ENCODE measurements at places on chromosomes 16 and 17. TPM values are rescaled to one million over a fixed set of nuclear protein-coding genes. Genes with fewer than 3 reads are reported as not detected.

The SOX15 gene
- total RNA-seq = 7.0 TPM

The RHBDL1 gene
- 1.7 TPM for total RNA-seq

The CRHR1 gene
- not detected for total RNA-seq

The ACD gene
- 26.3 TPM for total RNA-seq

The GRB7 gene
- 21.2 TPM for total RNA-seq

DNA sequence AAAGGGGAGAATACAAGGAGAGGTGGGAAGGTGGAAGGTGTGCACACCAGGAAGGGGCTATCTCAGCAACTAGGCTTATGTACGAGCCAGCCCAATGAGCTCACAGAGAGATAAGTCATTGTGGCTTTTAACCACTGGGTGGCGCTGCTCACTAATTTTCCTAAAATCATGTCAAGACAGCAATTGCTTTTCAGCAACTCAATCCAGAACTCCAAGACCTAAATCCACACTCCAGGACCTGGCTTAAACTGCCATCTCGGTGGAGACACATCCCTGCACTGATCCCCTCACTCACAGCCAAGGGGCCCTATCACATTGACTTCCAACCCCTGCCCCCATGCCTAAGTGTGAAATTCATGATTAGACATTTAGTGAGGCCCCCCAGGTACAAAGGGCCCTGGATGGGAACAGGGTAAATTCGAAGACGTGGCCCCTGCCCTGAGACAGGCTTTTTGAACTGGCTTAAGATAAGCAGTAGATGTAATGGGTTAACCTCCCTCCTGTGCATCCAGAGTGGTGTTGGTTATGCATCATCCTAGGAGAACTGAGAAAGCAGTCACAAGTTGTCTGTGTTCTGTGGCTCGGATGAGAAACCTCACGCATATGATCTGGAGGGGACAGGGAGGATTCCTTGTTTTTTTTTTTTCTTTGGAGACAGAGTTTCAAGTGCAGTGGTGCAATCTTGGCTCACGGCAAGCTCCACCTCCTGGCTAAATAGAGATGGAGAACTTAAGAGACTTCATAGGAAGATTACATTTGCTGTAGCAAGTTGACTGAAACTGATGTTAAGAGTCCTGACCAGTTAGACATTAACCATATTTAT is 11.5 kb downstream of the CCL16 start:
- DNase-seq = peak; percentile 81

- no peak for DNase-seq
Measured at GRCh38 chr17:30720013-30720471, 104.5 kb downstream of the CRLF3 start.

GRCh38 chr17:35433075-35433894 is 985 bp upstream of the SLFN12 start:
- peak; percentile 88 for DNase-seq

DNA sequence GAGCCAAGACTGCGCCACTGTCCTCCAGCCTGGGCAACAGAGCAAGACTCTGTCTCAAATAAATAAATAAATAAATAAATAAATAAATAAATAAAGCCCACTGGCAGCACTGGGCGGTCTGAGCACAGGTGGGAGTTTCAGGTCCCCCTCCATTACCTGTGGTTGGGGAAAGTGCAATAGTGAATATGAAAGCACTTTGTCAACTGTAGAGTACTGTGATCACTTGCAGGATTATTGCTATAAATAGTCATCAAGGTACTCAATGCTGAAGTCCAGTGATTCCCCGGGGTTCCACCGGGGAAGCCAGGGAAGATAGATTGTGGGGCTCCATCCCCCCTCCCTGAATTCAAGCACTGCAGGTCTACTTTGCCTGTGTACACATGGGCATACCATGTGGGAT is 42.7 kb upstream of the CPNE2 start:
- no peak for DNase-seq

- DNase-seq = peak; percentile 3
Measured at GRCh38 chr16:49986351-49987124, 38.5 kb upstream of the CNEP1R1 start.

DNA sequence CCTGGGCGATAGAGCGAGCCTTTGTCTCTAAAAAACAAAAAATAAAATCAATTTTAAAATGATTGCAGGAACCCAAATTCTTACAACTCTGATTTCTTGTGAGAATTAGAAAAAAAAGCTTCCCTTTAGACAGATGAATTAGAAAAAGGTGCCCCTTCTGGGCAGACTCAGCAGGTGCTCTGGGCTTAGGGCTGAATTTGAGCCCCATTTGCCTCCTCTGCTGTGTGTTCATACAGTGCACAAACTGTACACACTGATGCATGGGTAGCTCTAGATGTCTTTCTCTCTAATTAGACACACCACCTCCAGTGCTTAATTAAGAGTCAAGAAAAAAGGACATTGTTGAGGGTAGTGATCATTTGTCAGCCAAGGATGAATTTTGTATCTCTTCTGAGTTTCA is 38.5 kb upstream of the NOL11 start:
- DNase-seq = no peak

DNA sequence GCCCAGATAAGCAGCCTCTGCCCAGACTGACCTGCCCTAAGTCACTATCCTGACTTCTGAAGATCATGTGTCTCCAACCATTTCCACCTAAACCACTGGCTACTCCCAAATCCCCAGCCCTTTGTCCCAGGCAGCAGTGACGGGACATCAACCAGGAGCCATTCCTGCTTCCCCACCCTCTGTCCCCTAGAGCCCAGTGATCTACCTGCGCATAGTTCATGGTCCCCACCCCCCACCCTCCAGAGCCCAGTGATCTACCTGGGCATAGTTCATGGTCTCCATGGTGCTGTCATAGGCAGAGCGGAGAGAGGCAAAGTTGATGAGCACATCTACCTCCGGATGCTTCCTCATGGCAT is 26.8 kb downstream of the ACLY start:
- DNase-seq = no peak

DNA sequence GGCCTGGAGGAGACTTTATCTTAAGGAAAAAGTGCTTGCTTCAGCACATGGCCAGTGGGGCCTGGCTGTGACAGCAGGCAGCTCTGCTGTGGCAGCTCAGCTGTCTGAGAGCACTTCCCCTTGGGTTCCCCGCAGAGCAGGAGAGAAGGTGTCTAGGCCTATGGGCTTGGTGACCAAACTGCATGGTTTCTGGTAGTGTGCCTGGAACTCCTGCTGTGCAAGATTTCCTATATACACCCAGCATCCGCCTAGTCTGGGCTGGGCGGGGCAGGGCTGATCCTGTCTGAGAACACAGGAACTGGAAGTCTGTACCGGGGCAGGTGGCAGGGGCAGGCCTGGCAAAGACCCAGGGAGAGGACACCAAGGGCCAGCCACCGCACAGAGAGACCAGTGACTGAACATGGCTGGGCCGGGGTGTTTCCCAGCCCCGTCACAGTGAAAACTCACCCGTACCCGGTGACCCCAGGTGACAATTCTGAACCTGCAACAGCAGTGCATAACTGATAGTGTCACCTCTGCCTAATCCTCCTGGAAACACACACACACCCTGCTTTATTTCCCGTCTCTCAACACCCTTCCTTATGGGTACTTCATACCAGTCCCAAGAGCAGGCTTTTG is 39.3 kb downstream of the CHD9 start:
- DNase-seq = peak; percentile 23

DNA sequence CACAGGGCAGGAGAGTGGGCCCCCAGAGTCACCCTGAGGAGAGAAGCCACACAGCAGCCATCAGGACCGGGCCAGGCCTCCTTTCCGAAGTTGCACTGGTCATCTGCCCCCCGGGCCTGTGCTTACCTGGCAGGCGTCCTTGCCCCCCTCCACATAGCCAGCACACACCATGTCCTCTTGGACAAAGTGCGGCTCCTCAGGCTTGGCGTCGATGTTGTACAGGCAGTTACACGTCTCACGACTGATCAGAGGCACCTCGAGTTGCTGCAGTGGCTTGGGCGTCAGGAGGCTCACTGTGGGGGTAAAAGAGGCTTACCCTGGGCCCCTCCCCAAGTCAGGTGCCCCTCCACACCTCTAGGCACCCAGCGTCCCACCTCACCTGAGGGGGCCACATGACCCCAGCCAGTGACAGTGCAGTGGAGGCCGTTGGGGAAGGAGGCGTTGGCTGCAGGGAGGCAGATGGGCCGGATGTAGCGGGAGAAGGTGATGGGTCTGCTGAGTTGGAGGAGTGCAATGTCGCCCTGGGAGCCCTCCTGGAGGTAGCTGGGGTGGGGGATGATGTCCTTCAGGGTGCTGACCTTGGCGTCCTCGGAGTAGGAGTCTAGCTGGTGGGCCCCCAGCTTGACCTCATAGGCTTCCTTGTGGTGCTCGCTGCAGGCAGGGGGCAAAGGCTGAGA is 3.1 kb downstream of the PRSS8 start:
- no peak for DNase-seq

- peak; percentile 29 for DNase-seq
Measured at GRCh38 chr17:56815711-56816110, 18.0 kb downstream of the C17orf67 start.

- DNase-seq = no peak
Measured at GRCh38 chr16:66405057-66405783, 21.9 kb upstream of the BEAN1 start.

DNA sequence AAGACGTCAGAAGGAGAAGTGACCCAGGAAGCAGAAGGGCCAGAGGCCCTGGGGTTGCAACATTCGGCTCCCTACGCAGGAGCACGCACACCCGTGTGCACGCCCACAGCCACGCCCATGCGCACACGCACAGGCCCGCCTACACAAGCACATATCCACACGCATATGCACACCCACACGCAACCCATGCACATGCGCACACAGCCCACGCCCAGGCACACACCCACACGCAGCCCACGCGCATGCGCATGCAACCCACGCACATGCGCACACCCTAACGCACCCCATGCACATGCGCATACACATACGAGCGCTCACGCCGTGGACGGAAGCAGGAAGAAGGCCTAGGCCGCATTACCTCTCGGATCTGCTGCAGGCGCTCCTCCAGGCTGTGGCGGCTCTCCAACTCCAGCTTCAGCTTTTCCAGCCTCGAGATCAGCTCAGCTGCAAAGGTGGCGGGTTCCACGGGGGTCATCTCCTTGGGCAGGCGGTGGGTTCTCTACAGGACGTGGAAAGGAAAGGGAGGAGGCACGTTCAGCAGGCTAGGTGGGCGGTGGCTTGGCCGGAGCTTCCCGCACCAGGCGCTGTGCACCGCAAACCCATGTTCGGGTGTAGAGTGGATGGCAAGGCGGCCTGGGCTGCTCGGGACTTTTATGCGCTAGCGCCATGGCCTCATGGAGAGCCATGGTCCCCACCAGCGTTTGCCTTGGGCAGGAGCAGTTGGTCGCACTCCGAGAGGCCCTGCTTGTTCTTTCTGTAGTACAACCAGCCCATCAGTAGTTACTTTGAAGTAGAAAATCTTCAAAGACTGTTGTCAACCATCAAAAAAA is 23.4 kb downstream of the AXIN2 start:
- DNase-seq = no peak

GRCh38 chr16:77679901-77680300 is 42.4 kb upstream of the NUDT7 start:
- no peak for DNase-seq
